ENCODE measurements at places on chromosomes 2 and 18.

GRCh38 chr2:166335284-166335683, 40.5 kb downstream of the SCN9A start:
- DNase-seq: no peak

- DNase-seq: no peak
Observed at GRCh38 chr2:216842636-216843035, 17.2 kb downstream of the TNP1 start.

GRCh38 chr2:191724015-191724414, 46.1 kb downstream of the NABP1 start:
- no peak for DNase-seq

DNA sequence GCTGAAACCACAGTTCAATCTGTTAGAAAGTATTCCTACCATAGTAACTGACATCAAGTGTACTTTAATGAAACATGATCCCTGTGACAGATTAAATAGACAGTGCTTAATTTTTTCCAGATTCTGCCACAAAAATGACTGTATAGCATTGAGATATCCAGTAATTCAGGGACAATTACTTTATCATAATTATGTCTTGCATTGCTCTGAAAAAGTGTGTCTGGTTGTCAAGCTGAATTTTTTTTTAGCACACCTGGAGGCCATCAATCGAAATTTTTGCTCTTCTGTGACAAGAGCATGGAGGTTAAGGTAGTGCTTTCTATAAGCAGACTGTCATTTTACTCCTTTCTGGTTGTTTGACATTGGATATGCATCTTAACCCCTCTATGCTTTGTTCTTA, 1083.8 kb upstream of the NRXN1 start:
- no peak for DNase-seq

DNA sequence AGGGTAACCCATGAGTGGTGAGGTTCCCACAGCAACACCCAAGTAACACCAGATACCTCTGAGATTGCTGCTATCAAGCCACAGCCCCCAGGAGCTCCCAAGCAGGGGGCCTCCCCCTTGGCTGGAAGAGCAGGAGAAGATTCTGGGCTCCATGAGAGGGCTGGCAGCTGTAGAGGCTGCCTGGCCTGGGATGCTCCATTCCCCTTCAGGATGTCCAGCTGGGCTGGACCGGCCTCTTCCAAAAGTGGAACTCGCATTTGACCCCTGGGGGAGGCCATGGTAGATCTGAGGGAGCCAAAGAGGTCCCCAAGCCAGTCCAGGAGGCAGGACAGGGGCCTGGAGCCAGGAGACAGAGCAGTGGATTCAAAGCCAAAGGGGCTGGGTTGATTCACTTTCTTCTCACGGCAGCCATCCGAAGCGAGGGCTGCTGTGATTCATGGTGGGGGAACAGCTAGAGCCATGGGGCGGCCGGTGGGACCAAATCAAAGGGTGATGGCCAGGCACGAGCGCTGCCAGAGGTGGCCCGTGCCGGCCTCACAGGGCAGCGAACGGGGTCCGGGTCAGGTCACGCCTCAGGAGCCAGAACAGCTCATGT, 95.3 kb upstream of the ID2 start:
- no peak for DNase-seq

GRCh38 chr18:27213123-27213717, 28.1 kb upstream of the CHST9 start:
- DNase-seq: no peak

GRCh38 chr2:30074023-30074422, 72.8 kb upstream of the YPEL5 start:
- no peak for DNase-seq

GRCh38 chr2:236366049-236366387, 101.8 kb upstream of the ASB18 start:
- DNase-seq: no peak

- DNase-seq: no peak
Observed at GRCh38 chr18:54558609-54559585, 32.1 kb upstream of the DYNAP start.

DNA sequence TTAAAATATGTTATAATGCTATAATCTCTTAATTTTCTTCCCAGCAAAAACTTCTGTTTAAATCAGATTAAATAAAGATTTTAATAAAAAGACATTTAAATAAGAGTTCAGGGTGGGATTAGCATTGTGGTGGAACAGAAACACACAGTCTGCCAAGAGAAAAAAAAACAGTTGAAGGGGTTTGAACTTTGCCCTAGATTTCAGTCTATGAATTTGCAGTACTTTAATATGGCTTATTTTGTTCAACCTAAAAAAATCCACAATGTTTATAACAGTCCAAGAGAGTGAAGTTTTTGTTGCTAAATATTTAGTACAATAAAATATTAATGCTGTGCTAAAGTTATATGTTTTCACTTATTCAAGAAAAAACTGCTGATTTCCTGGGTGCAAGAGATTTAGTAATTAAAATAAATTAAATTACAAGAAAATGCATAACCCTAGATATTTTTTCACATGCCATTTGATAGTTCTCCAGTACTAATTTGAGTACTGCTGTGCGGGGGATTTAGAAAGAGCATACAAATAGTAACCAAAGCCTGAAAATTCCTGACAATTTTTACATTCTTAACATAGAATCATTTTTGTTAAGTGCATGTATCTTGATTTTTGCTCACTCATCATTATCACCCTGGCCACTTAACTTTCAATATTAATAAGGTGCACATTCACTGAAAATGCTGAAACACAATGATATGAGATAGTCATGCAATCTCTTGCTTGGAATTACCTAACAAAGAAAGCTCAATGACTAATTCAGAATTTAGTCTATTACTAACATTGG, 52.6 kb downstream of the SLC40A1 start:
- DNase-seq: no peak

GRCh38 chr2:54855434-54855833, 132.0 kb downstream of the EML6 start:
- DNase-seq: no peak

DNA sequence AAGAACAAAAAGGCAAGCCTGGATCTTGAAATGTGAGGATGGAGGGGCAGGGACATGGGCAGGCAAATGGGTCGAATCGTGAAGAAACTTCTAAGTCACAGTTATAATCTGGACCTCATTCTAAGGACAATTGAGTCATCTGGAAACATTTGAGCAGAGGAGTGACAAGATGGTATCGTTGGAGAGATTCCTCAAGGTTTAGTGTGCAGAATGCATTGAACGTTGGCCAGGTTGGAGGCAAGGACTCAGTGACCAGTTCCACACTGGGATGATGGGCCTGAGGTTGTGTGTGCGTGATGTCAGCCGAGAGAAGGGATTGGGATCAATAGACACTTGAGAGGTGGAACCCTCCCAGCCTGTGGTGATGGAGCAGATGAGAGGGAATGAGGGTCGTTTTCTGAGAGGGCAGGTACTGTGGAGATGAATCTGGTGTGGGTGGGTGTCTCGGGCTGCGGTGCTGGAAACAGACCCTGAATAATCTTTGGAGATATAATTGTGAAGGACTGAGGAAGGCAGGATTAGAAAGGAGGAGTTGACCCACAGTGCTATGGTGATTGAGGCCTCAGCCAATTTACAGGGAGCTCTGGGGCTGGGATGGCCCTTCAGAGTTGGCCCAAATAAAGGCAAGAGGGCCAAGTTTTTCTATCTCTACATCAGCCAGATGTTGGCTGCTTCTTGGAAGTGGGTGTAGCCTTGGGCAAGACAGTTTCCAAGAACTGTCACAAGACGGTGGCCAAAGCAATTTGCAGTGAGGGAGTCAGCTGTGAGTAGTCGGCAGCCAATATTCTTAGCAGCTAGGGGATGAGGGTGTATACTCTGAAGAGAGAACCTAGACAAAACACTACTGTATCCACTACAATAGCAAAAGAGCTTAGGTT, 5.8 kb upstream of the ZNF532 start:
- DNase-seq: no peak

GRCh38 chr2:46390036-46390435, 89.3 kb upstream of the TMEM247 start:
- DNase-seq: no peak

GRCh38 chr2:83081826-83082690, 1377.0 kb downstream of the SUCLG1 start:
- no peak for DNase-seq

DNA sequence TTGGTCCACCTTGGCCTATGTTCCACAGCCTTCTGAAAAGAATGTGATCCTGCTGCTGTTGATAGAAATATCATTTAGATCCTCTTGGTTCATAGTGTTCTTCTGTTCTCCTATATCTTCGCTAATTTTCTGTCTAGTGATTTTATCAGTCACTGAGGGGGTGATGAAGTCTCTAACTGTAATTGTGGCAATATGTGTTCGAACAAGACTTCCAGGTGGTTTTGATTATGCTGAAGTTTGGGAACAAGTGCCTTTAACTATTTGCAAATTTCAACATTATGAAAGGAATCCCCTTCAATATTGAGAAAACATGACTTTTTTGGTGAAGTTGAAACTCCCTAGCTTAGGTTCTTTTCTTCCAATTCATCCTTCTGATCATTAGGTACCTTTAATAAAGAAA, 140.4 kb downstream of the MTX2 start:
- DNase-seq: no peak

Data from activated CD4-positive, alpha-beta T cell treated with anti-CD3 and anti-CD28 coated beads, Interleukin-2, amount 50 U/mL, for 24 hours (primary cell).